ENCODE measurements at places on chromosomes 13 and 19. TPM values are rescaled to one million over a fixed set of nuclear protein-coding genes. Genes with fewer than 3 reads are reported as not detected.

- DNase-seq: peak; percentile 95
- H3K27ac ChIP-seq: no peak overlapping the region
- peaks cover 16% of the 10 kb centered on the region for H3K4me1 ChIP-seq
- no peaks in the 10 kb centered on the region for H3K36me3 ChIP-seq
Measured at GRCh38 chr19:12983542-12984142, 11.6 kb upstream of the NFIX start.

GRCh38 chr13:79541426-79542049 is 60.6 kb downstream of the NDFIP2 start:
- DNase-seq: no peak
- H3K27ac ChIP-seq: no peak overlapping the region
- no peaks in the 10 kb centered on the region for H3K4me1 ChIP-seq
- H3K27me3 ChIP-seq: no peaks in the 10 kb centered on the region
- H3K4me3 ChIP-seq: no peak overlapping the region

SYNE4 gene
- 0.55 TPM for total RNA-seq

DNA sequence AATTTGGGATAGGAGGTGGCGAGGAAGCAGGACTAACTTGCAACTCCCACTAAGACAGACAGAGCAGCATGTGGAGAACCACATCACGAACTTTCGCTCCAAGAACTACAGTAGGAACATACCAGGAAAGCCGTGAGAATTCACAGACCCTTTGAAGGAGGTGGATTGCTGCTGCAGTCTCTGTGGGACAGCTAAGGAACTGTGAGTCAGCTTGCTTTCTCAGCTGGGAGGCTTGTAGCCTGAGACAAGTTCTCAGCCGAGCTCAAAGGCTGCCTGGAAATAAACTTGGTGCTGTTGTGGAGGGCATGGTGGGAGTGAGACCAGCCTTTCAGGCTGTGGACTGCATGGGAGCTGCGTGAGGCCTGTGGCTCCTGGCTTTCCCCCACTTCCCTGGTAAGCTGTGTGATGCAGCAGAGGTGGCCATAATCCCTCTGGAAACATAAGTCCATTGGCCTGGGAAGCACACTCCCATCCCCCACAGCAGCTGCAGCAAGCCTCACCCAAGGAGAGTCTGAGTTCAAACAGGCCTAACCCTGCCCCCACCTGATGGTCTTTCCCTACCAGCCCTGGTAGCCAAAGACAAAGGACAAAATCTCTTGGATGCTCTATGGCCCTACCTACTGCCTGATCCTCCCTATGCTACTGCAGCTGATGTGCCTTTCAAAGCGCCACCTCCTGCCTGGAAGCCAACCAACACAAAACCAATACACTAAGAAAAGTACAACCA is 441.1 kb upstream of the HTR2A start:
- no peaks in the 10 kb centered on the region for H3K36me3 ChIP-seq
- no peak overlapping the region for H3K4me3 ChIP-seq
- DNase-seq: no peak

ZGLP1 gene
- total RNA-seq: 7.6 TPM

ZNF611 gene
- 20.7 TPM for total RNA-seq

- H3K27ac ChIP-seq: no peak overlapping the region
- H3K4me3 ChIP-seq: no peak overlapping the region
- no peaks in the 10 kb centered on the region for H3K27me3 ChIP-seq
- H3K36me3 ChIP-seq: no peaks in the 10 kb centered on the region
- H3K4me1 ChIP-seq: no peaks in the 10 kb centered on the region
Measured at GRCh38 chr13:80399340-80400163, 58.6 kb upstream of the SPRY2 start.
